Germinal center (tissue), 1 donor: ENCODE measurements at places on chromosomes 2 and 18.

GRCh38 chr2:196520605-196521004 lies 118.9 kb upstream of the CCDC150 start:
- DNase-seq: no peak

GRCh38 chr18:49030138-49030537 lies 79.4 kb upstream of the SMAD7 start:
- DNase-seq: no peak

- DNase-seq: no peak
These were observed 37.0 kb downstream of the CD8B2 start for GRCh38 chr2:106523976-106524665.

DNA sequence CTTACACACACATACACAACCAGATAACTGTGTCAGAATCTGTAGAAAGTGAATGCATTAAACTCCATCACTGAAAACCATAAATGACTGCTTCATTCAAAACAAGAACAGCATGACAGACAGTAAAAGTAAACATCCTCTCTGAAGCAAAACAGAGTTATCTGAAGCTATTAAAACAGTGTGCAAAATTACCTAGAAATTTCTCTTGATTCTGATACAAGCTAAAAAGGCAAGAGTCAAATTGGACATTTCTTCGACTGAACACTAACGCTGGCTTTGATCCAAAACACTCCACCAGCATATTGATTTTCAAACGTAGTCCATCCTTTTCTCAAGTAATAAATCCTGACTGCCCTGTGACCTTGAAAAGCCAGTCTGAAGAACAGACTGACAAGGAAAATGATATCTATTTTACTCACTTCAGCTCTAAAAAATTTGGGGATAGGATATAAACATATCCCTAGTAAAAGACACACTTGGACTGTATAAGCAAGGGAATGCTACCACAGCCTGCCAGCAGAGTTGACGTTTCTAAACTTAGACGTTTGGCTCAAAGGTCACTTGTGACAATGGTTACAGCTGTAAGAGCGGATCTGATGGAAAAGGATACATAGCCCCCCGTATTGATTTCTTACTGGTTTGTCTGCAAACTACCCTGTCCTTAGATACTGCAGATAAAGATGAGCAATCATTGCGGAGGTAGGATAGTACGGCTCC lies 128.9 kb upstream of the ITGB6 start:
- no peak for DNase-seq

DNA sequence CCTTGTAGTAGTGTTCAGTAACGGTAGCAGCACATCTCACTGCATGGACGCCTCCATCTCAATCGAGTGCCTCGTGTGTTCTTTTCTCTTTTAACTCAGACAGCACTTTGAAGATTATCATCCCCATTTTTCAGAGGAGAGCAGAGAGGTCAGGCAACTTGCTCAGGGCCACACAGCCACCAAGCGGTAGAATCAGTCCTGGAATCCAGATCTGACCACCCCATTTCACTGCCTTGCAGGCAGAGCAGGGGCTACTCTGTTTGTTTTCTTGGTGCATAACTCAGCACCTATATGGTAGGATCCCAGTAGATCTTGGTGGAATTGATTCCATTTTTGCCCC lies 129.5 kb downstream of the SMAD7 start:
- DNase-seq: no peak
